ENCODE measurements at places on chromosomes 2 and 18.

- DNase-seq = no peak
Measured at GRCh38 chr2:202172439-202173211, 65.8 kb downstream of the SUMO1 start.

- DNase-seq = no peak
Measured at GRCh38 chr2:148461876-148462275, 182.7 kb upstream of the EPC2 start.

- DNase-seq = no peak
Measured at GRCh38 chr18:34370704-34371395, 146.1 kb upstream of the NOL4 start.

- DNase-seq = no peak
Measured at GRCh38 chr18:26656431-26656943, 108.1 kb upstream of the KCTD1 start.

GRCh38 chr18:62875323-62875722 lies 160.0 kb downstream of the PHLPP1 start:
- no peak for DNase-seq

- no peak for DNase-seq
Measured at GRCh38 chr2:223643309-223643708, 41.1 kb upstream of the SCG2 start.

GRCh38 chr2:99787769-99788382 lies 298.1 kb upstream of the REV1 start:
- no peak for DNase-seq

DNA sequence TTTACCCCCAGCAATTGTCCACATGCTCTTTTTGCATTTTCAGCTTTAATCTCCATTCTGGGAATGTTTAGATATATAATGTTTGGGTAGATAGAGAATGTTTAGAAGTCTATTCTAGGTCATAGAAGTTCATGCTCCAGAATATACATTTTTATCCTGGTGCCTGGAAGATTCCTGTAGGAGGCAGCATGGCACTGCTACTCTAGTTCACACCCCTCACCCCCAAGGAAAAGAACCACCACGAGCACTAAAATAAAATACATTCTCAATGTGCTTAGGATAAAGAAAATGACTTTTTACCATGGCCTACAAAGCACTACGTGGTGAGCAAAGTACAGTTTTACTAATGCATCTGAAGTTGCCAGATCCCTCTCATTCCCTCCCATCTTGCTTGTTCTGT lies 53.8 kb downstream of the MYO1B start:
- DNase-seq = no peak

- no peak for DNase-seq
Measured at GRCh38 chr18:27967913-27968824, 208.8 kb downstream of the CDH2 start.

- DNase-seq = no peak
Measured at GRCh38 chr2:38214209-38214717, 138.3 kb upstream of the CYP1B1 start.

DNA sequence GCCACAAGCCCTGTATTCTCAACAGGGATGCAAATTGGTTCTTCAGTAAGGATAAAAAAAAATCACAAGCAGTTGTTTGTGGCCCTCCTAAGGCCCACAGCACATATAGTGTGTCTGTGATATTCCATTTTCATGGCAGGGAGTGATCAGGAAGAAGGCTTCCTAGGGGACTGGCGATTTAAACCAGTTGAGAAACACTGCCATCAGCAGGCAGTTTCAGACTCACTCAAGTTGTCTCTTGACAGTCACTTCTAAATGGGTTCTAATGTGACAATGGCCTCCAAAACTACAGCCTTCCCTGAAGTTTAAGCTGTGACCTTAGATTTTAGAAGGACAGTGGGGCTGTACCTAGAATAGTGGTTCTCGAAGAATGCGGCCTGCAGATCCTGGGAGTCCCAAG lies 6.0 kb downstream of the CIAO1 start:
- no peak for DNase-seq

GRCh38 chr2:96527286-96528005 lies 9.1 kb upstream of the ARID5A start:
- DNase-seq = no peak

GRCh38 chr18:67517444-67517765 lies 885 bp upstream of the DSEL start:
- no peak for DNase-seq

- DNase-seq = no peak
Measured at GRCh38 chr2:177188482-177189469, 23.8 kb upstream of the HNRNPA3 start.

GRCh38 chr18:52130624-52131301 lies 209.2 kb upstream of the DCC start:
- DNase-seq = no peak

DNA sequence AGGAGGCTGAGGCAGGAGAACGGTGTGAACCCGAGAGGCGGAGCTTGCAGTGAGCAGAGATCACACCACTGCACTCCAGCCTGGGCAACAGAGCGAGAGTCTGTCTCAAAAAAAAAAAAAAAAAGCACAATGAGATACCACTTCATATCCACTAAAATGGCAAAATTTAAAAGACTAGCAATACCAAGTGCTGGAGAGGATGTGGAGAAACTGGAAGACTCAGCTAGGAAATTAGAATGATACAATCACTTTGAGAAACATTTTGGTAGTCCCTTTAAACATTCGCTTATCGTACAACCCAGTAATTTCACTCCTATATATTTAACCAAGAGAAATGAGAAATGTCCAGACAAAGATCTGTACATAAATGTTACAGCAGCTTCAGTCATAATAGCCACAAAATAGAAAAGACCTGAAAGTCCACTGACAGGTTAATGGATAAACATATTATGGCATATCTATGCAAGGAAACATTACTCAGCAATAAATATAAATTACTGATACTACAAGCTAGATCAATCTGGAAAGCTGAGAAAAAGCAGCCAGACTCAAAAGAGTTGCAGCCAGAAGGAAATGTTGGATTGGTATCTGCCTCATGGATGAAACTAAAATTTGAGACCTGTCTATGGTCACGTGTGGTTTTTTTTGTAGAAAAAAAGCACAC lies 40.0 kb downstream of the WDSUB1 start:
- no peak for DNase-seq

- DNase-seq = no peak
Measured at GRCh38 chr2:216221811-216222210, 112.7 kb downstream of the XRCC5 start.

DNA sequence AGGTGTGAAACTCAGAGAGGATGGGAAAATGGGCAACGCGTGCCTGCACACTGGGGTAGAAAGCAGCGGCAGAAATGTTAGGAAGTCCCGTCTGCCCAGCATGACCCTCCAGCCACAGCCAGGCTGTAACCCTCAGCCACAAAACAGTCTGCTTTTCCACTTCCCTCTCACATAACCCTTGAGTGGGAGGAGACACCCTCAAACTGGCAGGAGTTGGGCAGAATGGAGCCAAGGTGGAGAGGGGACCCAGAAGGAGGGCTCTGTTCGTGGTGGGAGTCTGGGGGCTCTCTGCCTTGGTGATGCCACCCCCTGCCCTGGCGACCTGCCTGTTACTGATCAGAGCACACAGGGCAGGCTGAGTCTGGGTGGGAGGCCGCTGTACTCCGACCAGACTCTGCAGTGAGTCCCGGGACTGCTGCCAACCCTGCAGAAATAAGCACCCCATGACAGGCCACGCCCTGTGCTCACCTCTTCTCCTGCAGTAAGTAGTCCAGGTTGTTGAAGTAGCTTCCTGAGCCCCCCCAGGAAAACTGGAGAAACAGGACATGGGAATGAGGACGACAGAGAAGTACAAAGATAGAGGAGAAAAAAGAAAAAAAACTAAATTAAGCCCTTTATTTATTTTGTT lies 16.0 kb downstream of the FAM178B start:
- no peak for DNase-seq

GRCh38 chr2:225632351-225632750 lies 232.8 kb downstream of the NYAP2 start:
- no peak for DNase-seq

GRCh38 chr2:29921560-29921915 lies at the start of gene ALK:
TSS of gene ALK (minus strand) at chr2:29921586. CDS start at chr2:29920659, 927 bp downstream.
- peak; percentile 5 for DNase-seq

GRCh38 chr2:159807183-159808031 lies 9.4 kb upstream of the CD302 start:
- no peak for DNase-seq

- no peak for DNase-seq
Measured at GRCh38 chr2:37085731-37086147, 1.4 kb downstream of the GPATCH11 start.

GRCh38 chr2:240400371-240401161 lies 34.9 kb upstream of the GPC1 start:
- no peak for DNase-seq

- no peak for DNase-seq
Measured at GRCh38 chr2:171651667-171652415, 35.4 kb upstream of the DYNC1I2 start.

DNA sequence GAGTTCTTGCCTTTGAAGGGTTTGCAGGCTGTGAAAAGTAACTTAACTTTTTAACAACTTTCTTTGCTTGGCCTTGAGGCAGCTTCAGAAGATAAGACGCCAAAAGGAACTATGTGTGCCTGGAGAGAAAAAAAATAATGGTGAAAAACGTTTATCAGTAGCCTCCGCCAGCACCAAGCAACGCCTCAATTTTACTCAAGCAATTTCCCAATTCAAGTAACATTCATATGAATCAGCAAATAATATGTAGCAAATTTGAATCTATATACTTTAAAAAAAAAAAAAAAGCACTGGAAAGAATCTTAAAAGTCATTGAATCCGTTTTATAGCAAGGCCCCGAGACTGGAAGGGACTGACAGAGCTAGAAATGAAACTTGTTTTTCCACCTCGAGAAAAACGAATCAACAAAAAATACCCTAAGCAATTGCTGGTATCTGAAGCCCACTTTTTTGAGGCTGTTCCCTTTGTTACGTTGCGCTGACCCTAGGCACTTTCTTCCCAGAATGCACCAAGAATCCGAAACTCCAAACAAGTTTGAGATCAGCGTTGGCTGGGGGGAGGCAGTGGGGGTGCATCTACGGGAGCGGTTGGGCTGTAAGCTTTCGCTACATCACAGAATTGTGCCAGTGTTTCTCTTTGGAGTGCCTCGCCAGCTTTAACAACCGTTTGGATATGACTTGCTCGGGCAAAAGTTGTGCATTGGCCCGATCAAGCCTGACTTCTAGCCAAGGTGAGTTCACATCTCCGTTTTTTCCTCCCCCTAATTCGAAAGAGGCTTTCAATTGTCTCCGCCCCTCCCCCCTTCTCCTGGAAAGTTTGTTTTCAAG lies 2.7 kb upstream of the TGIF1 start:
- no peak for DNase-seq

GRCh38 chr2:30339071-30339470 lies 107.7 kb downstream of the LBH start:
- no peak for DNase-seq

GRCh38 chr2:71863396-71863795 lies 284.3 kb downstream of the CYP26B1 start:
- DNase-seq = no peak

Measured in activated naive CD4-positive, alpha-beta T cell (primary cell).